ENCODE measurements at places on chromosomes 4 and X.

GRCh38 chr4:85867271-85867670 lies 392.3 kb downstream of the ARHGAP24 start:
- DNase-seq = no peak

DNA sequence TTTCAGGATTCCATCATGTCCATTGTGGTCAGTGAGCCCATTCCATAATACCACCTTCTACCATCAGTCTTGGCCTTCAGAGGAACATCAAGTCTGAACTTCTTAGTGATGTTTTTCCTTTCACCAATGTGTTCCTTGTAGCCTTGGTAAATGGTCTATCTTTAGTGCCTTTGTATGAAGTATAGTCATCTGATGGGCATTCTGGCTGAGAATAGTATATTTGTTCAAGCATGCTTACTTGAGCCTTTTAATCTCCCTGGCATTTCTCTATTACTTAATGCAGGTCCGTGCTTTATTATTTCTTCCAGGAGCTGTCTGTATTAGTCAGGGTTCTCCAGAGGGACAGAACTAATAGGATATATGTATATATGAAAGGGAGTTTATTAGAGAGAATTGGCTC lies 99.7 kb downstream of the TLL1 start:
- peak; percentile 49 for DNase-seq

- no peak for DNase-seq
Observed at GRCh38 chrX:41293269-41293668, 40.7 kb upstream of the DDX3X start.

- peak; percentile 97 for DNase-seq
Observed at GRCh38 chr4:8393593-8394038, 46.9 kb downstream of the ACOX3 start.

DNA sequence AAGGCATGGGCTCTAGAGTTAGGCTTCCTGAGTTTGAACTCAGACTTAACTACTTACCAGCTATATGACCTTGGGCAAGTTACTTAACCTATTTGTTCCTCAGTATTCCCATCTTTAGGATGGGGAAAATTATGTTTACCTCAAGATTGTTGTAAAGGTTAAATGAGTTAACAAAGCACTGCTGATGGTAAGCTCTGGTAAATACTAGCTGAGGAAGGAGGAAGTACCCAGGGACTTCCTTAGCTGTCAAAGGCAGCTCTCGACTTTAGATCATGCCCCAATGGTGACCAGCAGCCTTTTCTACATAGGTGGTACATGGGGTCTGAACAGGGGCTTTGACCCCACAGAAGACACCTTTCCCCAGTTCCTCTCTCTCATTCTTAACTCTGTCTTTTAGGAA lies 20.1 kb downstream of the ATP7A start:
- DNase-seq = no peak

DNA sequence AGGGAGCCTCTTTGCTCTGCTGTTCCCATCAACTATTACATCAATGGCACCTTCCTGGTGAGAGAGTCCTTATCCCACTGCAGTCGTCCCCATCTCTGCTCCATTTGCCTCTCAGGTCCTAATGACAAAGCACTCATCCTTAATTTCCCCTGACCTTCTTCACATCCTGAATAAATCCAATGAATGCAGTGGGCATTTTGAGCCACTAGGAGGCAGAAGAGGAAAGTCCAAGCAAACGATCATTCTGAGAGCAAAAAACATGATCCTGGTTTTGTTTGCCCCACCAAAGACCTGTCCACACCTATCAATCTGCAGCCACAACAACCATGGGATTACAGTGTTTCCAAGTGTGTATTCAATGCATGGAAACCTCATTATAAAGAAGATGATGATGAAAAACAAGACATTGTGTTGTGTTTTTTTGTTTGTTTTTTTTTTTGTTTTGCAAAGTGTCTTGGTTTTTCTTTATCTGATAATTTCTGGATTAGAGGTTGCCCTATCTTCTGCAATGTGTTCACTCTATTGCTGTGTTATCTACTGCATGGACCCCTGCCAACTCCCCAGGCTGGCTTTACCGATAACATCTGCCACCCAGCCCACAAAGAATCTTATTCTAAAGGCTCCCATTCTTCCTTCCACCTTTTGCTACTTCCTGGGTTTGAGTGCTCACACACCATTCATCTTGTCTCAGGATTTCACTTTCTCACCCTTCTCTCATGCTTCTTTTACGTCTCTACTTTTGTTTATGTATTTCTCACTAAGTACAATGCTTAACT lies 207.2 kb downstream of the NLGN4X start:
- peak; percentile 16 for DNase-seq

GRCh38 chrX:100424012-100424411 lies 13.9 kb upstream of the PCDH19 start:
- DNase-seq = no peak

- no peak for DNase-seq
Observed at GRCh38 chr4:39910064-39910463, 67.6 kb downstream of the PDS5A start.

GRCh38 chrX:9942086-9942485 lies 25.1 kb upstream of the CLDN34 start:
- no peak for DNase-seq

DNA sequence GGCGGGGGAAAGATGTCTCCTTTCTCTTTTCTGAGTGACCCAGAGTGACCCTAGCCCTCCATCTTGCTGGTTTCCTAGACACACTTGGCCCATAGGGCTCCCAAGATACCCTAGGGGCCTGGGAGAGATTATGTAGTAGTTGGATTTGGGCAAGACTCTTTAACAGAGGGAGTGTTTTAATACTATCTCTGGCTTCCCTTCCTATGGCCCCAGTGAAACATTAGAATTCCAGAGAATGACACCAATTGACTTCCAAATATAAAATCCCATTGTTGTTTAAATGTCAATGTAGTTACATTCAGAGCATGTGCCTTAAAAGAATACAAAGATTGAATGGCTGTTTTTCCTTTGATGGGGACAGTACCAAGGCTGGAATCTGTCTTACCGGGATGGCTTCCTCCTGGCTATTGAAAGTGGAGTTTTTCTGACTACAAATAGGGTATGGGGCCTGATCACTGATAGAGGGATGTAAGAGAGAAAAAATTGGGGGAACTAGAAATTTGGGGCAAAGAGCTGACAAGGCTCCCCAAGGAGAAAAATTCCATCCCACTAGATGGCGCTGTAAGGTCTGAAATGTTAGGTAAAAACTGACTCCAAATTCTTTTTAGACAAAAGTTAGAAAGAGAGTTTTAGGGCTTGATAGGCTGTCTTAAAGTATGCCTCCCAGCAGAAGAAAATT lies 10.7 kb downstream of the TENT5D start:
- peak; percentile 1 for DNase-seq

DNA sequence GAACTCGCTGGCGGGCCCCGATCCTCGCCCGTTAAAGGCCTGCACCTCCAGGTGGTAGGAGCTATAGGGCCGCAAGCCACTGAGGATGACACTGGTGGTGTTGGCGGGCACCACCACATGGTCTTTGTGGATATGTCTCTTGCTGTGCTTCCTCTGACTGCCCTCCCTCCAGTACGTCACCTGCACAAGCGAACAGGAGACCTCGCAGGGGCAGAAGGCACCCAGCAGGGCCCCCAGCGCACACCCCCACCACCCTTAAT lies 20.7 kb downstream of the L1CAM start:
- no peak for DNase-seq

GRCh38 chrX:131359611-131360010 lies 70.5 kb upstream of the IGSF1 start:
- no peak for DNase-seq

DNA sequence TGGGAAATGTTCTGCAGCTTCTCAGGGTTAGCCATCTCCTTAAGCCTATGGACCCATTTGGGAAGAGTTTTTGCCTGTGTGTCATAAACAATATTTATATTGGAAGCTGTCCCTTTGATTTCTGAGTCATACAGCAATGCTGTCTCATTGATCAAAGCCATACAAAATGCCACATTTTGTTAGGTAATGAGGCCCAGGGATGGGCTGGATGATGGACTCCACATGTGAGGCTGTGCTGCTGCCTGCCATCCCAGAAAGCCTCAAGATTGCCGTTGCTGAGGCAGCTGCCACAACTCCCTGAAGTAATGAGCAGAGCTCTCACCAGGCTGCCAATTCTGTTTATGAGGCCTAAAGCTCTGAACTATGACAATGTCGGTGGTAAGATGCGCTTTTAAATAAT lies 12.2 kb upstream of the GJB1 start:
- peak; percentile 41 for DNase-seq

DNA sequence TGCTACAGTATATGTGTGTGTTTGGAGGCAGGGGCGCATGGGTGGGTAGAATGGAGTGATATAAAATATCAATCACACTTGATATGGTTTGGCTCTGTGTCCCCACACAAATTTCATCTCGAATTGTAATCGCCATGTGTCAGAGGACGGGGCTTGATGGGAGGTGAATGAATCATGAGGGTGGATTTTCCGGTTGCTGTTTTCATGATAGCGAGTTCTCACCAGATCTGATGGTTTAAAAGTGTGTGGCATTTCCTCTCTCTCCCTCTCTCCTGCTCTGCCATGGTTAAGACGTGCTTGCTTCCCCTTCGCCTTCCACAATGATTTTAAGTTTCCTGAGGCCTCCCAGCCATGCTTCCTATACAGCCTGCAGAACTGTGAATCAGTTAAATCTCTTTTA lies 14.8 kb downstream of the SOWAHB start:
- no peak for DNase-seq
